ENCODE measurements at places on chromosomes 16 and 17.

DNA sequence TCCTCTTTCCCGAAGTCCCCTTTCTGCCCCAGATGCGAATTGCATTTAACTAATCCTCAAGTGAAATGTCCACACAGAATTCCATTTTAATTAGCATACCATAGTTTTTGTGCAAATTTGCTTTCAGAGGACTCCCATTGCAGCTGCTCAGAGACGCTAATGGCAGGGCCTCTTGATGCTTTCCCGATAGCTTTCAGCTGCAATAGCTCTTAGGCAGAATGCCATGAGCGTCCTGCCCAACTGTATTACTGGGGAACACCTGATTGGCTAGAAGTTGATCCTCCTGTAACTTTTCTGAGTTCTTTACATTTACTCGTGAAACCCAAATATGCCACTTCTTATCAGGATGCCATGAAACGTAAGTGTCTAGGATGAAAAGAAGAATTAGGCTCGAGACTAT is 203.0 kb downstream of the UTP18 start:
- DNase-seq: no peak

DNA sequence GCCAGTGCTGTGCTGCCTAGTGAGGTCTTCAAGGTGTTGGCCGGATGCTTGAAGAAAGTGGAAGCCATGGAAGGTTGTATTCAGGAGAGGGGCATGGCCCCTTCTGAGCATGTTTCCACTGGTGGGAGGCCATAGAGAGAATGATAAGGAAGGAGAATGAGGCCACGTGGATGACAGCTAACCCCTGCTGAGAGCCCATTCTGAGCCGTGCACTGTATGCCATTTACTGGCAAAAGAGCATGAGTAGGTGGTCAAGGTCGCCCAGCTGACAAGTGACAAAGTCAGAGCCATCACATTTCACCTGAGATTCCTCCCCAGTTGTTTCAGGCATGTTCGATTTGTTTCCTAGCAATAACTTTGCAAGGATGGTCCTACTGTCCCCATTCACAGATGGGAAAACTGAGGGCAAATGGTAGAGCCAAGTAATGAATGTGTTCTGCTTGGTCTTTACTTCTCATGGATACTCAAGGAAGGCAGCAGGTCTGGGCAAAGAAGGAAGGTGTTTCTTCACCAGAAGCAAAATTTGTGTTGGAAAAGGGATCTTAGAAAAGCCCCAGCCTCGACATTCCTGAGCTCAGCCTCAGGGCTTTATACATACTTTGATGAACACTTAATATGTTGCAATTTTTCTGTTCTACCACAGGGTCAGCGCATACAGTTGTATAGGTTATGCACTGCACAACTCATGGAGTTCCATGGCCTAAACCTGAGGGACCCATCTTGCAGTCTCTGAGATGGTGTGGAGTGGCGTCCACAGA is 10.5 kb upstream of the NKD1 start:
- no peak for DNase-seq

GRCh38 chr17:78029697-78030096 is 71.2 kb downstream of the TNRC6C start:
- no peak for DNase-seq

- no peak for DNase-seq
These were observed 561 bp downstream of the CCDC47 start for GRCh38 chr17:63772801-63773271.

DNA sequence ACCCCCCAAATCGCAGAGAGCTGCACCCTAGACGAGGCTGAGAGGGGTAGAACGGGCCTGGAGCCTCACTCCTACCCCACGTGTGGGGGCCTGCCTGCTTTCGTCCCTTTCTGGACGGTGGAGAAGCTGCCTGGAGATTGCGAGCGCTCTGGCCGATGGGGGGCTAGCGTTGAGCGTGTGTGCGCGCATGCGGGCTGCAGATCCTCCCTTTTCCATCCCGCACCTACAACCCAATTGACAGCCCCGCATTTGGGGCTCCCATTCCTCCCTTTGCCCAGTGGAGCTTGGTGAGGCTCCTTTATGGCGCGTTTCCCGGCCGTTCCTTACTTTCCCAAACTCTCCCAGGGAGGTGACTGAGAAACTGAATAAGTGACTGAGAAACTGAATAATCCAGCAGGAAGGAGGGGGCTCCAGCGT is 907 bp upstream of the ESRP2 start:
- DNase-seq: peak; percentile 45

GRCh38 chr16:12747261-12747660 is 56.4 kb downstream of the CPPED1 start:
- DNase-seq: no peak

DNA sequence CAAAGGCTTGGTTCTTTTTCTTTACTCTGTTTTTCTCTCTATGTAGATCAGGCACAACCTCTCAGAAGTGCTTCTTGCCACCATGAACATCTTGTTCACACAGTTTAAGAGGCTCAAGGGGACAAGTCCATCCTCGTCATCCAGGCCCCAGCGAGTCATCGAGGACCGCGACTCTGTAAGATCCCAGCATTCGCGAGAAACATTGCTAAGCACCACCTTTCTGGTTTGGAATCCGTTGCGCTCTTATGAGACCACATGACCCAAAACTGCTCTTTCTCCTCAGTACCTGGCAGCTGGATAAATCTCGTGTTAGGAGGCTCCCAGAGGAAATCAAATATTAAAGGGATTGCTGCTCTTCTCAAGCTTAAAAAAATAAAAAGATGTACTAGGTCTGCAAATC is 23.3 kb upstream of the SLC12A3 start:
- no peak for DNase-seq

DNA sequence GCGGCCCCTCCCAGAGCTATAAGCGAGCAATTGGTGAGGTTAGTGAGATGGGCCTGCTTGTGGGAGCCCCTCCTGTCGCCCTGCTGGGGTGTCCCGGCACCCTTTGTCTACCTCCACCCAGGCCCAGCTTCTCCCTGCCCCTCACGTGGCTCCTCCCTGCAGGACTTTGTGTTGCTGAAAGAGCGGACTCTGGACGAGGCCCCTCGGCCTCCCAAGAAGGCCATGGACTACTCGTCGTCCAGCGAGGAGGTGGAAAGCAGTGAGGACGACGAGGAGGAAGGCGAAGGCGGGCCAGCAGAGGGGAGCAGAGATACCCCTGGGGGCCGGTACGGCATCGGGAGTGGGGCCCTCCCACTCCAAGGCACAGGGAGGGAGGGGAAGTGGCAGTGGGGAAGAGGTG is 6.1 kb upstream of the C17orf107 start:
- DNase-seq: no peak

GRCh38 chr16:46900455-46901235 is 16.5 kb downstream of the GPT2 start:
- DNase-seq: no peak

DNA sequence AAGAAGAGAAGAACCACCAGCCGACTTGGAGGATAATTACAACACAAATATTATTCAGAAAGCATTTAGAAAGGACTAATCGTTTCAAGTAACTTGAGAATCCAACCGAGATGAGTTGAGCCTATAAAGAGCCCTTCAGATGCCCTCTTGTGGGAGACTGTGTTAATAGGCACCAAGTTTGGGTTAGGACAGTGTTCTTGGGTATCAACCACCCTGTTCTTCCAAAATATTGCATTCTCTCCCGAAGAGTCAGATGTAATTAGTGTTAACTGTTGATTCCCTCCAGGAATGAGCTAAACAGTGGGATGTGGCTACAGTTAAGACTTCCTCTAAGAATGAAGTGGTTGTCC is 87.8 kb upstream of the NOL11 start:
- DNase-seq: peak; percentile 43

DNA sequence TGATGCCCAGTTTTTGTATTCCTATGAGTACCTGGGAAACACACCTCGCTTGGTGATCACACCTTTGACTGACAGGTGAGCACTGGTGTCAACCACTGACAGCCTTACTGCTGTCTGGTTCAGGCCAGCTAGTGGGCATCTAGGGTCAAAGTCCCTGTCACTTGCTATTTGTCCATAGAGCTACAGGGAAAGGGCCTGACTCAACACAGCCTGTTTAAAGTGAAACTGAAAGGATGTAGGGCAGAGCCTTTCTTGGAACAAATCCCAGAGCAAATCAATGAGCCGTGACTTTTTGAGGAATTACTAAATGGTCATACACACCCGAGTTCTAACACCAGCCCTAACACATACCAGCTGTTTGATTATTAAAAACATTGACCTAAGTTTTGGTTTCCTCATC is 106.8 kb downstream of the DNAH9 start:
- DNase-seq: no peak

- no peak for DNase-seq
These were observed 10.0 kb downstream of the BAIAP2 start for GRCh38 chr17:81044764-81045589.

GRCh38 chr16:3490911-3491629 is 4.2 kb downstream of the C16orf90 start:
- DNase-seq: no peak

DNA sequence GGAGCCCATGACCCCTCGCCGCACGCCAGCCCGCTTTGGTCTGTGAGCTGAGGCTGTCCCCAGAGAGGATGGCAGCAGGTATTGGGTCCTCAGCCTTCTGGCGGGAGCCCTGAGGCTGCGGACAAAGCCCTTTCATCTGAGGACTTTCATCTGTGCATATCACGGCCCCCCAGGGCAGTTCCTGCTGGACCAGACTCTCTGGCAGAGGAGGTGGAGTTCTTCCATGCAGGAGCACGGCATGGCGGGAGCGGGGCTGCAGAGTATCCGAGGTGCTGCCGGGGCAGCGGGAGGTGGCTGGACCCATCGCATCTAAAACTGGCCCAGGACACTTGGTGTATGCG is 18.8 kb downstream of the DHX38 start:
- no peak for DNase-seq

DNA sequence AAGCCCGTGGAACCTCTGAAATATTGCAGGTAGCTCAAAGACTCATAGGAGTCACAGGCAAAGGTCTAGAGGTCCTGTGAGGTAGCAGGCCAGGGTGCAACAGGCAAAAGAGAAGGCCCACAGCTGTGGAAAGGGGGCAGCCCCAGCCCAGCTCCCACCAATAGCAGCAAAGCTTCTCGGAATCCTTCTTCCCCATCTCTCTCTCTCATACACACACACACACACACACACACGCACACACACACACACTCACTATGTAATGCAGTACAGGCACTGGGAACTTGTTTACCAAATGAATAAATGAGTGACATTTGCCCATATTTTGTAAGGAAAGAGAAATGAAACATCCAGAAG is 16.8 kb upstream of the SUPT4H1 start:
- DNase-seq: no peak

- peak; percentile 94 for DNase-seq
These were observed 88.0 kb upstream of the RPRML start for GRCh38 chr17:47066841-47067682.

DNA sequence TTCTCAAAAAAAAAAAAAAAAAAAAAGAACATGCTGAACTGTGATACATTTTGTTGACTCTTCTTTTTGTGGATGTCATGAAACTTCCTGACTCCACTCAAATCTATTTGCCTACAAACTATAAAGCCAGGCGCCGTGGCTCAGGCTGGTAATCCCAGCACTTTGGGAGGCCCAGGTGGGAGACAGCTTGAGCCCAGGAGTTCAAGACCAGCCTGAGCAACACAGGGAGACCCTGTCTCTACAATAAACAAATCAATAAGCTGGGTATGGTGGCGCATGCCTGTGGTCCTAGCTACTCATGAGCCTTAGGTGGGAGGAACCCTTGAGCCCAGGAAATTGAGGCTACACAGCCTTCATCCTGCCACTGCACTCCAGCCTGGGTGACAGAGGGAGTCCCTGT is 1.5 kb upstream of the NT5C start:
- no peak for DNase-seq

DNA sequence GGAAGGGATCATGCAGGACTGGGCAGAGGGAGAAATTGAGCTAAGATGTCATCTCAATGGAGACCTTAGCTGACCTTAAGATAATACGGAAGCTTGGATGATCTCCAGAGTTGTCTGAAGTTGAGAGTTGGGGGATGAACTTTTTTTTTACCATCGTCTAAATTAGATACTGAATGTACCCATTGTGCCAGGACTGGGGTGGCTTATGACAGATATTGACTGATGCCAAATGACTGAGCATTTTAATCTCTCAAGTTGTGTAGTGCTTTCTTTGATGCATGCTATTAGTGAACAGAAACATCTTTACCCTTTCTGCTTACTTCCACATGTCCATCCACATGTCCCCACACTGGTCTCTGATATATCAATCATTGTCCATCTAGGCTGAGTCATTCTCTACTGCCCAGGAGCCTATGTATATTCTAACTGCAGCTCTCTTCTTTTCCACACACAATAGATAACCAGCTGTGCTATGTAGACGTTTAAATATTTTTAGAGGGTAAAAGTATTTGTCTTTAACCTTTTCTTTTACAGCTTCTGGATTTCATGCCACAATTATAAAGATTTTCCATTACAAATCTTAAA is 60.2 kb upstream of the ZKSCAN2 start:
- DNase-seq: no peak

DNA sequence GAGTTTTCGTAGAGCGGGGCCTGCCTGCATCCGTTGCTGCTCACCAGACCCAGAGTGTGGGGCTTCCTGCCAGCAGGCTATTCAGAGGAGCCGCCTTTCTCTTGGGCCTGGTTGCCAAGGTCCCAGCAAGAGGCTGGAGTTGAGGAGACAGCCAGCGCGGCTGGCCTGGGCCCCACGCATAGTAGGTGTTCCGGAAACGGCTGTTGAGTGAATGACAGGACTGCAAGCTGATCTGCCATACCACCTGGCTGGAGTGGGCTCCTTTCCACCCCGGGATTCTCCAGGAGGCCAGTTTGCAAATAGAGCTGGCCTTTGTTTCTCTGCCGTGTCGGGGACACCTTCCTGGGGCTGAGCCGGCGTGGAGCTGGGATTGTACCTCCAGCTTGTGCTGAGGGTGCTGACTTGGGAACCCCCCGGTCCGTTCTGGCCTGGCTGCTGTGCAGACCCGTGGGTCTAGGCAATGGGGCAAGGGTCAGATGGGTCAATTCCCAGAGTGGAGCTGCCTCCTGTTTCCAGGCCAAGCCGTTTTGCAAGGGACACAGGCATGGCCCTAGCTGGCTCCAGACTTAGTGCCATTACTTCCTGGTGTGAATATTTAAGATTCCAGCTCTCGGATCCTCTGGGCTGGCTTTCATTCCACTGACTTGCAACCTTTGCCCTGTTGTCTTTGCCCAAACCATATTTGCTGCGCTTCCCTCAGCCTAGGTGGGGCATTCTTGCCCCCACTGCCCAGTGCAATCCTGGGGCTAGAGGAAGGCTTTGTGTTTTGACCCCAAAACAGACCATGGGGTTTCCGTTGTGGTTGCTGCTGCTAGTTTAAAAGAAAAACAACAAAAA is 68.8 kb downstream of the CMIP start:
- no peak for DNase-seq

DNA sequence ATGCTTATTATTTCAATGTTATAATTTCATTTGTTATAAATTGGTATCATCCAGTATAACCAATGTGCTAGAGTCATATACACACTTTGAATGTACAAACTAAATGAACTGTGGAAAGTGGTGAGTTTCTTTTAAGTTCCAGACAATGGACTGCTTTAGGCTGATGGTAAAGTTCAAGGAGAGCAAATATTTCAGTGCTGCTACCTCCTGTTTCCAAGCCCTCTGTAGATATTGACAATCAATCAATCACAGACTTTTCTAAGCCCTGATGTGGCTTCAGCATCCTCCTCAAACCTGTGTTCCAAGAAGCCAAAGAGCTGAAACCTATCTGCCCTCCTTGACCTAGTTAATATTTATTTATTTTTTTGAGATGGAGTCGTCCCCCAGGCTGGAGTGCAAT is 28.2 kb upstream of the SREBF1 start:
- no peak for DNase-seq

GRCh38 chr16:86951831-86952598 is 365.2 kb downstream of the C16orf95 start:
- no peak for DNase-seq

- DNase-seq: no peak
These were observed 3.4 kb downstream of the C1QTNF1 start for GRCh38 chr17:79027274-79027924.
